NCI-H2171 (cell line): ENCODE measurements at places on chromosomes 16 and 17.

DNA sequence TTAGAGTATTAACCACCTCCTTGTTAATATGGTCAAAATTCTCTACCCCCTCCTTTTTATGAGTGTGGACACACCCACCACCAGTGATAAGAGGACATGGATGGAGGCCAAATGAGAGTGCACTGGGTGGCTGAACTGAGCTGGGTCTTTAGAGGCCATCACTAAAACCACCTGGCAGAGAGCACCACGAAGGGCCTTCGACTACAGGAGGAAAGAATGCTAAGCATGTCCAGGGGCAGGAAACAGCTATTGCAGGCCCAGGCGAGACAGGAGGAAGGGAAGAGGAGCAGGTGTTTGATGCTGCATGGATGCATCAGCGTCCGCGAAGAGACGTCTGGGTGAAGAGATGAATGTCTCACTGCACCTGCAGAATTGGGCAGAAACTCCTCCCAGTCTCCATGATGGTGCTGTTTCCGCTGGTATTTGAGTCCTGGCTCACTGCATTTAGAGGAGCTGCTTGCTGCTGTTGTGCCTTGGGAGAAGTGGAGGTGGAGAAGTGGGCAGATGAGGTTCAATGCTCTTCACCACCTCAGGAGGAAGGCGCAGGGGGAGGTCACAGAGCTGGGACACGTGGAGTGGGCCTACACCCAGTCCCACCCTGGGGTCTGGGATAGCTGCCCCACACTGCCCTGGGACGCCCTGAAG, 33.2 kb downstream of the SPHK1 start:
- DNase-seq, result no peak

DNA sequence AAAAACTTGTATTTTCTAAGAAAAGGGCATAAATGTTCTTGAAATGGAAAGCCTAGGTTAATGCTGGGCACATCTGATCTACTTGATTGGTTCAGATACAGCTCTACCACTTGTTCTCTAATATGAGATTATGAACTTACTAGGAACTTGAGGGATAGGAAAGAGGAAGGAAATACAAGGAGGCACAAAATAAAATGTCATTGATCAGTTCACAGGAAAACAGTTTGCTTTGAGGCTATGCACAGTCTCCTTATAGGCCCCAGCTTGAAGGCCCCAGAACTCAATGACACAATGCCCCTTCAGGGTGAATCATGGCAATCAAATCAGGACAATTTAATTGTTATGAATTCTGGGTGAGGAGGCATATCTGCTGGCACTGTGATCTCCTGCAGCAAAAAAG, 27.1 kb downstream of the NXPH3 start:
- no peak for DNase-seq

GRCh38 chr16:79436885-79437284, 163.7 kb downstream of the MAF start:
- no peak for DNase-seq

GRCh38 chr17:17022011-17022410, 20.2 kb upstream of the MPRIP start:
- DNase-seq, result no peak

- DNase-seq, result no peak
Measured at GRCh38 chr16:62711797-62712196, 675.6 kb upstream of the CDH8 start.

DNA sequence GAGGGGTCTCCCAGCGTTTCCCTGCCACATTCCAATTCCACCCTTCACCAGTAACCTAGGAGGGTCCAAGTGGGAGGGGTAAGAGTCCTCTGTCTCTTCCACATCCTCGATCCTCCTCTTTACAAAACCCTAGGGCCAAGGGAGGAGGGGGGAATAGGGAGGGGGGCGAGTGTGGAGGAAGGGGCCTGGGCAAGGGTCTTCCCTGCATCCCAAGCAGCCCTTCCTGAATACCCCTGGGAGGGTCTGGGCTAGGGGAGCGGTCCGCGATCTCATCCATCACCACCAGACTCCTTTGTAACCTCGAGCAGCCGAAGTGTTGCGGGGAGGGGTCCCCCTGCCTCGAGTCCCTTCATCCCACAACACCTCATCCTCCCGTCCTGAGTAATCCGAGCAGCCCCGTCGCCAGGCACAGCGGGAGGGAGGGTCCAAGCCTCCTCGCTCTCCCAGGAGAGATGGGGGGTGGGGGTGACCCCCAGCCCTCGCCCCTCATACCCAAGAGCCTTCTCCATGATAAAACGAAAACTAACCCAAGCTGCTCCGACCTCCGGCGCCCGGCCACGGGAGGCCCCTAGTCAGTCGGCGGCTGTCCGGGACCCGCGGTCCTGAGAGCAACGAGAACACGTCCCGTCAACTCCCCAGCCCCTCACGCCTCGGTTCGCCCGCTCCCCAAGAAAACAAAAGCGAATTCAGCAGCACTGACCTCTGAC, 502 bp downstream of the SMPD3 start:
- DNase-seq, result peak; percentile 39

DNA sequence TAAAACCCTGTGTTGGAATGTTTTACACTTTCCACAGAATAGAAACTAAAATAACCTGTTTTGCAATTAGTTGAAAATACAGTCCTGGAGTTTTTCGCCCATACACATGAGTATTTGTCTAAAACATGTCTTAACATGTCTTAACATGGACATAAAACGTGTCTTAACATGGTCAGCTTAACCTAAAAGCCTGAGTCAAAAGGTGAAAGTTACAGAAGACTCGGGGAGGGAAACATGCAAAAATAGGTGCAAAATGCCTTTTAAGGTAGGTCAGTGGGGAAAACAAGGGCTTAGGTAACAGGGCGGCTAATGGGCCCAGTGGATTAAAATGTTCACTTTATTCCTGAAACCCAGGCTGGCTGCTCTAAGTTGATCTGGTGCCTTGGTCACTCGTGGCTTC, 56.1 kb upstream of the RBL2 start:
- DNase-seq, result no peak

GRCh38 chr16:81723098-81723723, 55.9 kb upstream of the PLCG2 start:
- peak; percentile 84 for DNase-seq

- DNase-seq, result no peak
Measured at GRCh38 chr16:5188318-5188988, 90.9 kb upstream of the EEF2KMT start.

GRCh38 chr17:49363251-49363650, 1.2 kb upstream of the ZNF652 start:
- no peak for DNase-seq

DNA sequence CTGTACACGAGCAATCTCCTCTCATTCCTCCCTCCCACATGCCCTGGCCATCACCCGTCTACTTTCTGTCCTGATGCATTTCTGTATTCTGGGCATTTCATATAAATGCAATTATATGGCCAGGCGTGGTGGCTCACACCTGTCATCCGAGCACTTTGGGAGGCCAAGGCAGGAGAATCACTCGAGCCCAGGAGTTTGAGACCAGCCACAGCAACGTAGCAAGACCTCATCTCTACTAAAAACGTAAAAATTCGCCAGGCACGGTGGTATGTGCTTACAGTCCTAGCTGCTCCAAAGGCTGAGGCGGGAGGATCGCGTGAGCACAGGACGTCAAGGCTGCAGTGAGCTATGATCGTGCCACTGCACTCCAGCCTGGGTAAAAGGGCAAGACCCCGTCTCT, 4.8 kb downstream of the MEAK7 start:
- no peak for DNase-seq

GRCh38 chr16:4578961-4579530, 22.9 kb downstream of the C16orf96 start:
- DNase-seq, result no peak

- DNase-seq, result no peak
Measured at GRCh38 chr17:71327376-71328059, 793.3 kb upstream of the SOX9 start.

- DNase-seq, result no peak
Measured at GRCh38 chr17:7909089-7909488, 7.0 kb downstream of the RNF227 start.

GRCh38 chr17:82305727-82306300, 11.6 kb downstream of the CD7 start:
- no peak for DNase-seq

- DNase-seq, result no peak
Measured at GRCh38 chr16:15976225-15976812, 26.9 kb downstream of the ABCC1 start.

DNA sequence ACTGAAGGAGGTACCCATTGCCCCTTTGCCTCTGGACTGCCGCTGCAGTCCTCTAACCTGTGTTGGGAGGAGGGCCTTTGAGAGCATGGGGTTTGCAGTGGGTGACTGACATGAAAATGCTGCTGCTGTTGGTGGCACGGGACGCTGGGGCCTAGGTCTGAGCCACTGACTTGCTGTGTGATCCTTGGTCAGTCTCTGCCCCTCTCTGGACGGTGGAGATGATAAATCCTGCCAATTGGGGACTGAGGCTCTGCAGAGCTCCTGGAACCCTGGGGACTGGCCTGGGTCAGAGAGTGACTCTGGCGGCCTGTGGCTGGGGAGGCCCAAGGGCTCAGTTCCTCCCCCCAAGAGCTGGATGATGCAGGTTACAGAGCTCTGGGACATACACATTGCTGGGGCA, 6.1 kb upstream of the PYDC1 start:
- DNase-seq, result no peak

GRCh38 chr17:41975099-41976083, 8.8 kb downstream of the CNP start:
- no peak for DNase-seq

GRCh38 chr17:39605492-39606433, 2.0 kb downstream of the NEUROD2 start:
- no peak for DNase-seq

DNA sequence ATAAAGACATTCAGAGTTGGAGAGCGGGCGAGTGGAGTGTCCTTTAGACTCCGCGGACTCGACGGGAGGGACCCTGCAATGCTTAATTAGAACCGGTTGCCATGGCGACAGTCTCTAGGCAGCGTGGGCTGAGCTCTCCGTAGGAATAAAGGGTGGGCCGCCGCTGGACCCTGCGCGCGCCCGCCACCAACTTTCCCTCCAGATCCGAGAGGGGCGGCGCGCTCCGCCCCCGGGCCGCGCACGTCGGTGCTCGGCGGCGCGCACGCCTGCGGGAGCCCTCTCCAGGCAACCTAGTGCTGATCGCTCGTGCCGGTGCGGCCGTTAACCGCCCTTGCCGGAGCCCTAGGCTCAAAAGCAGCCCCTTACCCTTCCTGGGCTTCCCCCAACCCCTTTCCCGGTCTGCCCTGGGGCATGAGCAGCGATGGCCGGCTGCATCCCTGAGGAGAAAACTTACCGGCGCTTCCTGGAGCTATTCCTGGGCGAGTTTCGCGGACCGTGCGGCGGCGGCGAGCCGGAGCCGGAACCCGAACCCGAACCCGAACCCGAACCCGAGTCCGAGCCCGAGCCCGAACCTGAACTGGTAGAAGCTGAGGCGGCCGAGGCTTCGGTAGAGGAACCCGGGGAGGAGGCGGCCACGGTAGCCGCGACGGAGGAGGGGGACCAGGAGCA, at the start of gene PPM1E:
TSS of gene PPM1E (plus strand) at position 278 of the 669 bp plus-strand sequence.
- DNase-seq, result peak; percentile 91

- DNase-seq, result no peak
Measured at GRCh38 chr17:79187186-79187585, 112.6 kb downstream of the ENGASE start.
